ENCODE measurements at places on chromosomes 16 and 17. TPM values are rescaled to one million over a fixed set of nuclear protein-coding genes. Genes with fewer than 3 reads are reported as not detected.

Gene CD300H
- total RNA-seq = not detected

Gene ACD
- 41.8 TPM for total RNA-seq

Gene KRTAP9-8
- total RNA-seq = not detected

Gene TIGD7
- 12.6 TPM for total RNA-seq

Gene MPRIP
- total RNA-seq = 234 TPM

Gene NTN1
- 0.05 TPM for total RNA-seq

Gene TP53TG3C
- not detected for total RNA-seq

Gene AATK
- total RNA-seq = not detected

Gene HBA2
- not detected for total RNA-seq

Gene PHOSPHO1
- total RNA-seq = not detected

Gene ARL2BP
- total RNA-seq = 58.0 TPM

Gene KCNAB3
- 16.1 TPM for total RNA-seq

Gene RAB37
- 35.9 TPM for total RNA-seq

Gene EMP2
- total RNA-seq = not detected

Gene EIF4A3
- total RNA-seq = 61.4 TPM

Gene UBE2G1
- 64.5 TPM for total RNA-seq

Gene ITGA3
- total RNA-seq = 8.5 TPM

Gene ASPA
- total RNA-seq = not detected

Gene SOX8
- 4.3 TPM for total RNA-seq

Gene NRN1L
- 2.6 TPM for total RNA-seq

Gene OTOP3
- not detected for total RNA-seq

Gene METTL2A
- total RNA-seq = 18.3 TPM

Gene B3GNT9
- total RNA-seq = 1.5 TPM

Gene DHRS13
- 46.1 TPM for total RNA-seq

Gene SLC25A10
- total RNA-seq = 6.0 TPM

Gene SRCIN1
- total RNA-seq = 0.16 TPM

Gene PRDM7
- total RNA-seq = not detected

Gene KCNH6
- not detected for total RNA-seq

Gene HP
- 0.22 TPM for total RNA-seq

Gene ABCA10
- total RNA-seq = 5.5 TPM

Gene CMTM3
- total RNA-seq = 55.8 TPM

Gene PRSS33
- total RNA-seq = not detected

Gene SLC16A6
- 6.4 TPM for total RNA-seq

Gene FN3KRP
- 42.8 TPM for total RNA-seq

Gene RAD51C
- 25.9 TPM for total RNA-seq

Gene DOC2A
- total RNA-seq = not detected

Gene ULK2
- 12.2 TPM for total RNA-seq

Gene KRT38
- not detected for total RNA-seq

Gene NAE1
- total RNA-seq = 103 TPM

Gene PKD1
- total RNA-seq = 134 TPM

Gene TELO2
- 51.5 TPM for total RNA-seq

Measured in naive thymus-derived CD8-positive, alpha-beta T cell (primary cell).